Forelimb muscle (tissue), 1 donor: ENCODE measurements at places on chromosomes 4 and X.

DNA sequence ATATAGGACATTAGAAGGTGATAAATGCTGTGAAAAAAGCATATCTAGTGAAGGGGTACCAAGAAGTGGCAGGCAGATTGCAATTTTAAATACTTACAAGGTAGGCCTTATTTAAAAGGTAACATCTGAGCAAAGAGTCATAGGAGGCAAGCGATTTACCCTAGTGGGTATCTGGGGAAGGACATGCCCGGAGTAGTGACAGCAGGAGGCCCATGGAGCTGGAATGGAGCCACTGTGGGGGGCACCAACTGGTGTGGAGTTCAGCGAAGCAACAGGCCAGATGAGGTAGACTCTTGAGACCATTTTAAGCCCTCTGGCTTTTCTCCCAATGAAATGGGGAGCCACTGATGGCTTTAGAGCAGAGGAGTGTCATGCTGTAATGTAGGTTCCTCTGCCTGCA lies 37.3 kb downstream of the SEC24D start:
- DNase-seq, result no peak

DNA sequence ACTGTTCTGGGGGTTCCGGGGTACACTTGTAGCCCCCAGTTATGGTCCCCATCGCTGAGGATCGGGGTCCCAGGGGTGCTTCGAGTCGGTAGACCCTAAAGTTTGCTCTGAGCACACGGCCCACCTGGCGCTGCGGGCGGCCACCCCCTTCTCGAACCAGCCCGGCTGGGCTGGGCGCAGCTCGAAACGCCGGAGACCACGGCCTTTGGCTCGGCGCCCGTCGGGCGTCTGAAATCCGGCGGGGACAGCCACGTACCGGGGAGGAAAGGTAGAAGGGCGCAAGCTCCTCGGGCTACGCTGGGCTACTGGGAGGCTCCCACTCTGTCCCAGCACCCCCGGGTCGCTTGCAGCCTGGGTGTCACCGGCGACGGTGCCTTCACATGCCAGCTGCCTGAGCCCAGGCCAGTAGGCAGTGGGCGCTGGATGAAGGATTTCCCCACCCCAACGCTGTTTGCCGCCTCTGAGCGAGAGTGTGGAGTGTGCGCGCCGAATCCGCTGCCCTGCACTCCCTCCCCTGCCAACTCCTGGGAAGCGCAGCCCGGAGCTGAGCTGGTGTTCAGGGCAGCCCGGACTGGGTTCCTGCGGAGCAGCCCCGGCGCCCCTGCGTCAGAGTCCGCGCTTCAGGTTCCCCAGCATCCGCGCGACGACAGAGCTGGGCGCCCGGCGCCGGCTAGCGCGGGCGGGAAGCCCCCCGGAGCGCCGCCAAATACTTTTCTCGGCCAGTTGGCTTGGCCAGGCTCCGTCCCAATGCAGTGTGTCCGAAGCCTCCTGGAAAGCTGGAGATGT lies 637 bp downstream of the MAMLD1 start:
- DNase-seq, result no peak

GRCh38 chr4:140816806-140817510 lies 60.8 kb upstream of the TBC1D9 start:
- DNase-seq, result no peak

- no peak for DNase-seq
Measured at GRCh38 chr4:26938516-26938915, 77.9 kb downstream of the STIM2 start.

- no peak for DNase-seq
Measured at GRCh38 chrX:94178145-94178788, 504.3 kb downstream of the FAM133A start.

- no peak for DNase-seq
Measured at GRCh38 chr4:90876296-90876695, 749.1 kb downstream of the CCSER1 start.

DNA sequence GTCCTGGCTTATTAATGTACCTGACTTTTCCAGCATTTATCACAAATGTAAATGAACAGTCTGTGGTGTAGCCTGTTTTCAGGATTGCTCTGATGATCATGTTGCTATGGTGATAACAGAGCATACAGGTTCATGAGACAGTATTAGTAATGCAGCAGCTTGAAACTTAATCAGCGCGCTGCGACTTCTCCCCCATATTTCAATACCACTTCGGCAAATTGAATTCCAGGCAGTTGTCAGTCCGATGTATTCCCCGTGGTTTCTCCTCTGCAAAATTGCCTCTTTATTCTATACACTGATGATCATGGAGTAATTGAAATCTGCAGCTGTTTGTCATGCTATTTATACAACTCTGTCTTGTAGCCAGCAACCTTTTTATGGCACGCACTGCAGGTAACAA lies 239.3 kb downstream of the C4orf33 start:
- DNase-seq, result no peak

DNA sequence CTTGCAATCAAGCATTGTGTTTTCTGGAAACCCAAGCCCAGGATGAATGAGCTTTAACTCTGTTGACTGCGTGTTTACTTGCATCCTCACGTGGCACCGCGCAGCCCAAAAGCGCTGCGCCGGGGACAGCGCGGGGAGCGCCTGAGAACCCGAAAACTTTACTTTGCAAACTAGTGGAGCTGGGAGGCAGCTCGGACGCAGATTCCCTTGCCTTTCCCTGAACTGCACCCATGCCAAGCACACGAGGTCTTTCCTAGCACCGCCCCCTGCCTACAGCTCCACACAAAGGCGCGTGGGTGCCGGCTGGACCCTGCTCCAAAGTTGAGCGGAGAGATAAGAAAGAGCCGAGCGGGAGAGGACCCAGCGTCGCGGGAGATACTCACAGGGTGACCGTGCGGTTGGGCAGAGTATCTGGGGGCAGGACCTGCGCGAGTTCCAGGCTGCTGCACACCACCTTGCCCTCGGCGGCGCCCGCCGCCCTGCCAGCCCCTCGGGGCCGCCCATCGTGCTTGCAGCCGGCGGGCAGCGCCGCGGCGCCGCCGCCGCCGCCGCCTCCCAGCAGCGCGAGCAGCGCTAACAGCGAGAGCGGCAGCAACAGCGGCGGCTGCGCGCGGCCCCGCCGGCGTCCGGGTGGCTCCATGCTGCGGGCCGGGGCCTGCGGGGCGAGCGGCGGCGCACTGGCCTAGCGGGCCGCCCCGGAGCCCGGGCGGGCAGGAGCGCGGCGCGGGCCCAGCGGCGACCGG lies 550 bp downstream of the ADGRA3 start:
- DNase-seq, result no peak

DNA sequence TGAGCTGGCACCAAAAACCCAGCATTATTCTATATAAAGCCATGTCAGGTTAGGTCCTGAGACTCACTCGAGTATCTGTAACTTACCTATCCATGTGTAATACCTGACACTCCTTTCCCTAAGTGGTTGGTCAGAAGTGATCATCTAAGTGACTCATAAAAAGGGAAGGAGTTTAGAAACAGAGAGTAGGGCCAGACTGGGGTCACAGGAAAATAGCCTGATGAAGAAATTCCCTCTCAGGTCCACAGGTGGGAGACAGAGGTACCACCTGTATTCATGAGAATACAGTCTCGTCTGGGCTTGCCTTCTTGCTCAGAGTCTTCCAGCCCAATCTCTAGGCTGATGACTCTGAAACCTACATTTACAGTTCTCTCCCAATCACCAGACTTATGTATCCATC lies 161.8 kb upstream of the MAP3K15 start:
- no peak for DNase-seq

DNA sequence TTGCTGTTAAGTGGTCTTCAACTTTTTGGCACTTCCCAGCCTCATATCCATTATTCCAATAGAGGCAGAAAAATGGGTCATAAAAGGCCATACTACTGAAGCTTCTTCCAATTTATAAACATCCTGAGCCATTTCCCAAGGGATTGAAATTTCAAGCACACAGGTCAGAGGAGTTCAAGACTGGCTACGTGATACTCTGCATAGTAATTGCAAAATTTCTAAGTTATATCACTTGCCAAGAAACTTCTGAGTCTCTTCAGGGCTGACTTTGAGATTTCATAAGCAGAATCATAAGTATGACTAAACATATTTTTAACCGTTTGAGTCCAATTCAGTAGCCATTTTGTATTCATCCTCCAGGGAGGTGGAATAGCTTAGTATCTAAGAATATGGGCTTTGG lies 75.6 kb upstream of the RXFP1 start:
- no peak for DNase-seq

GRCh38 chr4:30454504-30454903 lies 265.7 kb upstream of the PCDH7 start:
- no peak for DNase-seq

GRCh38 chrX:20517565-20517964 lies 250.9 kb upstream of the RPS6KA3 start:
- DNase-seq, result no peak

DNA sequence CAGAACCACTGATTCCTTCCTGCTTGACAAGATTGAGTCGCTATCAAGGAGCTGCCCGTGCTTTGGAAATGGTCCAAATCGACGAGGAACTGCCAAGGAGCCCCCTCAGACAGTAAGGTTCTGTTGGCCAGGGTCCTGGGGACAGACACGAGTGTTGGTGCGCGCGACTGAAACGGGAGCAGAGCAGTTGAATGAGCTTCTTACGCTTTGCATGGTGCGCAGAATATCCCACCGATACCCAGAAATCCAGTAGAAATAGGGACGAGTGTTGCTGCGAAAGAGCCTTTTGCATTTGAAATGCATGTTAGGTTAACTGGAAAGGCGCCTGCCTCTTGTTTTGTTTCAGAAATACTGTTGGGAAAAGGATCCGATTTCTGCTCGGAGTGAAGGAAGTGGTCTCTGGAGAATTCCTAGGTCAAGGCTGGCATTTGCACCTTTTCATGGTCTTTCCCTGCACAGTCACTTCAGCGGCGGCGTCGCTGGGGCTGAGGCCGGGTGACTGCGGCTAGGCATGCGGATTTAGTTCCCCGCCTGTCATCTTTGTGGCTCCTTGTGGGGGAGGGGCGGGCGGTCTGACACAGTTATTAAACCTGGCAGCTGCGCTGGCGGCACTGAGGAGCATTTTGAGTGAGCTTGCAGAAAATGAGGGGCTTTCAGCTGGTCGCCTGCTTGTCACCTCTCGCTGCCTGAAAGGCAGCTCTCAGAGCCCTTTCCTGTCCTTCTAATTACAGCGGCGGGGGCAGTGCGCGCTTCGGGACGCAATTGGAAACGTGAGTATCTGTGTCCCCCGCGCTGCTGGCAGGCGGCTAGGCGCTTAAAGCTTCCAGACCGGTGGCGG lies 51.5 kb upstream of the TRIM2 start:
- DNase-seq, result no peak

DNA sequence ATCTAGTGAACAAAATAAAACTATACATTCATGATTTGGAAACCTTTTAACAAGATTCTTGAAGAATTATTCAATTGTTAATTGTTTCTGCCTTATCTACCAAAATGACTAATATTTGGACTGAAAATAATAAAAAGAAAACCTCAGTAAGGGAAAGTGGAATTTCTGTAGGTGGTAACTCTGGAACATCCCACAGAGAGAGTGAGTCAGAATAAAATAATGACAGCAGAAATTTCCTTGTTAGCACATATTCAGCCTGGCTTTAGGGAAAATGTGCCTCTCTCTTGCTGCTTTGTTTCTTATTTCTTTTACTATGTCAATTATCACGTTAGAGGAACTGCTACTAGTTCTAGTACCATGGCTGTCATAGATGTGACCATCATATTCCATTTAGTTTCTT lies 421.5 kb upstream of the GNPDA2 start:
- DNase-seq, result no peak

- no peak for DNase-seq
Measured at GRCh38 chrX:15674514-15674840, 9.9 kb upstream of the CLTRN start.

- DNase-seq, result peak; percentile 66
Measured at GRCh38 chrX:122868631-122869030, 315.4 kb upstream of the GRIA3 start.

GRCh38 chr4:183257808-183258207 lies 62.3 kb downstream of the CLDN22 start:
- DNase-seq, result no peak

GRCh38 chr4:42817913-42818312 lies 74.6 kb upstream of the GRXCR1 start:
- DNase-seq, result no peak

GRCh38 chr4:186669159-186669731 lies 54.4 kb downstream of the FAT1 start:
- DNase-seq, result peak; percentile 48

GRCh38 chr4:52164116-52164515 lies 113.0 kb downstream of the SPATA18 start:
- DNase-seq, result no peak

DNA sequence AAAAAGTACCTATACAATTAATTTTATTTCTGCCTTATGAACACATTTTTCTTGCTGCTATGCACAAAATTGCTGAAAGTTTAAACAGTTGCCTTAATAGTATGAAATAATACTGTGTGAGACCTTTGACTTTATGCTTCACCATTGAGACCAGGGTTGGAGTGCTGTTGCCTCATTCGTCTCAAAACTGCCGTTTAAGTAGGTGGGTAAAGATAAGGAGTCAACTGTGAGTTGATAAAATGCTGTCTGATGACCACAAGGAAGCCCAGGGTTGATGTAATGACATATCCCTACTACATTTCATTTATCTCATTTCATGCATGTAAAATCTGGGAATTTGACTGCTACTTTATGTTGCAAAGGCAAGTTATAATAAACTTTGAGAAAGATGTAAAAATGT lies 23.4 kb downstream of the STK26 start:
- DNase-seq, result no peak

DNA sequence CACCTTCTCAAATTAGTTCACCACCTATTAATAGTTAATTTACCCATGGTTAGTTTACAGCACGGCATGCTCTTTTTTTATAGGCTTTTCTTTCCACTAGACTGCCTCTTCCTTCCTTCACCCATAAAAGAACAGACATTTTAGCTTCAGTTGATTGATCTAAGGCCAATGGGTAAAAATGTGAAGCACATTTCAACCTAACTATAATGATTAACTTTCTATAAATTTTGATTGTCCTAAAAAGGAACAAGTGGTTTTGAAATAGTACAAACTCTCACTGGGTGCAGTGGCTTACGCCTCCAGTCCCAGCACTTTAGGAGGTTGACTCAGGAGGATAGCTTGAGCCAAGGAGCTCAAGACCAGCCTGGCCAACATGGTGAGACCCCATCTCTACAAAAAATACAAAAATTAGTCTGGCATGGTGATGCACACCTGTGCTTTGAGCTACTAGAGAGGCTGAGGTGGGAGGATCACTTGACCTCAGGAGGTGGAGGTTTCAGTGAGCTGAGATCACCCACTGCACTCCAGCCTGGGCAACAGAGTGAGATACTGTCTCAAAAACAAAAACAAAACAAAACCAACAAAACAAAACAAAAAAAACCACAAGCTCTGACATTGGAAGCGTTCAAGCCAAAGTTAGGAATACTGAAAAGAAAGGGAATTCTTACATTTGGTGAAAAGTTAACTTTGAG lies 89.9 kb upstream of the FAT1 start:
- DNase-seq, result no peak

- no peak for DNase-seq
Measured at GRCh38 chr4:64146030-64146429, 263.2 kb downstream of the TECRL start.

DNA sequence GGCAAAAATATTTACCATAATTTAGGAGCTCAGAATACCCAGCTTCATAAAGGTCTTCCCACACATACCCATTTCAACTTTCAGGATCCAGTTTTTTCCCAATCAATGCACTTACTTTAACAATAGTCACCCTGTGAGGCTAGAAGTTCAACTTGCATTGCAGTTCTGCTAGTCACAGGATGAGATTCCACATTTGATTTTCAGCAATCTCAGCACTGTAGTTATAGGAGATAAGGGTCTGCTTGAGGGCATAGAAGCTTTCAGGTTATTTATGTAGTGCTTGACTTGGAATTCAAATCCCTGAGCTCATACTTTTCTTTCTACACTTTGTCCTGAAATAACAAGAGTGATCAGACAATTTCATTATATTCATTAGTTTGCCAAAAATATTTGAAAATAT lies 78.3 kb upstream of the IL2 start:
- no peak for DNase-seq

GRCh38 chr4:140082391-140082755 lies 71.6 kb downstream of the MAML3 start:
- no peak for DNase-seq
